ENCODE measurements at places on chromosomes 3 and 15.

DNA sequence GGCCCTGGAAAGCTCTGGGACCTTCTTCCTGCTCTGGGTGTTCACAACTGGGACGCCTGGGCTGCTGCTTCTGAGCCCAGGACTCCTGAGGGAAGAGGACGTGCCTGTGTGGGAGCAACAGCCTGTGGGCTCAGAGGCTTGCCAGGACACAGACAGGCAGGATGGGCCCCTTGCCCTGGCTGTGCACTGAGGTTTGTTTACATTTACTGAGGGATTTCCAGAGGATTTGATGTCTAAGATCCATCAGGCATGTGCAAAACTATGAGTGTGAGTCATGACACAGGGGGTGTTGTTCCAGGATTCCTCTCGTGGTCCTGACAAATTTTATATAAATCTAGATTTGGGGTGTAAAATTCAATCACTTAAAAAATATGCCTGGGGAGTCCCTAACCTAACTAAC is 10.6 kb downstream of the CCR9 start:
- DNase-seq: no peak

DNA sequence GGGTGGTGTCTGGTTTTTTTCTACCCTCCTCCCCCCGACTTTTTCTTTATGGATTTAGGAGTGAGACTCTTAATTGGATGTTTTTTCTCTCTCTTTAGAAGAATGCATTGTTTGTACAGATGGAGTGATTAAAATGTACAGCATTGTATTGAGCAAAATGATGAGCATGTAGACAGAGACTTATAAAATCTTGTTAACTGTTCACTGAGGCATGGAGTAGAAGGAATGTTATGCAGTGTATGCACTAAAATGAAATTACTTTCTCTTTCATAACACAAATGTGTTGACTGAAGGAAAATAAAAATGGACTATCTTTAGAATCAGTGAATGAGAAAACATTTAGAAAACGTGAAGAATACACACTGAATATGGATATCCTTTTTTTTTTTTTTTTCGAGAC is 39.8 kb downstream of the ZFAND6 start:
- no peak for DNase-seq

GRCh38 chr3:129383292-129383860 is 45.1 kb downstream of the EFCAB12 start:
- DNase-seq: peak; percentile 26

- DNase-seq: no peak
Observed at GRCh38 chr3:61108247-61109019, 142.8 kb downstream of the FHIT start.

GRCh38 chr15:28954466-28955159 is 68.8 kb downstream of the APBA2 start:
- no peak for DNase-seq

GRCh38 chr15:56964182-56964581 is 45.7 kb downstream of the TCF12 start:
- no peak for DNase-seq

- no peak for DNase-seq
Observed at GRCh38 chr3:185316740-185317412, 46.1 kb upstream of the MAP3K13 start.

DNA sequence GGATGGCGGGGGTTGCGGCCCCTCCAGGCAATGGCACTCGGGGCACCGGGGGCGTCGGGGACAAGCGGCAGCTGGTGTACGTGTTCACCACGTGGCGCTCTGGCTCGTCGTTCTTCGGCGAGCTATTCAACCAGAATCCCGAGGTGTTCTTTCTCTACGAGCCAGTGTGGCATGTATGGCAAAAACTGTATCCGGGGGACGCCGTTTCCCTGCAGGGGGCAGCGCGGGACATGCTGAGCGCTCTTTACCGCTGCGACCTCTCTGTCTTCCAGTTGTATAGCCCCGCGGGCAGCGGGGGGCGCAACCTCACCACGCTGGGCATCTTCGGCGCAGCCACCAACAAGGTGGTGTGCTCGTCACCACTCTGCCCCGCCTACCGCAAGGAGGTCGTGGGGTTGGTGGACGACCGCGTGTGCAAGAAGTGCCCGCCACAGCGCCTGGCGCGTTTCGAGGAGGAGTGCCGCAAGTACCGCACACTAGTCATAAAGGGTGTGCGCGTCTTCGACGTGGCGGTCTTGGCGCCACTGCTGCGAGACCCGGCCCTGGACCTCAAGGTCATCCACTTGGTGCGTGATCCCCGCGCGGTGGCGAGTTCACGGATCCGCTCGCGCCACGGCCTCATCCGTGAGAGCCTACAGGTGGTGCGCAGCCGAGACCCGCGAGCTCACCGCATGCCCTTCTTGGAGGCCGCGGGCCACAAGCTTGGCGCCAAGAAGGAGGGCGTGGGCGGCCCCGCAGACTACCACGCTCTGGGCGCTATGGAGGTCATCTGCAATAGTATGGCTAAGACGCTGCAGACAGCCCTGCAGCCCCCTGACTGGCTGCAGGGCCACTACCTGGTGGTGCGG is 1.9 kb downstream of the CHST2 start:
- no peak for DNase-seq

- DNase-seq: no peak
Observed at GRCh38 chr3:109098079-109098644, 19.8 kb downstream of the MORC1 start.

DNA sequence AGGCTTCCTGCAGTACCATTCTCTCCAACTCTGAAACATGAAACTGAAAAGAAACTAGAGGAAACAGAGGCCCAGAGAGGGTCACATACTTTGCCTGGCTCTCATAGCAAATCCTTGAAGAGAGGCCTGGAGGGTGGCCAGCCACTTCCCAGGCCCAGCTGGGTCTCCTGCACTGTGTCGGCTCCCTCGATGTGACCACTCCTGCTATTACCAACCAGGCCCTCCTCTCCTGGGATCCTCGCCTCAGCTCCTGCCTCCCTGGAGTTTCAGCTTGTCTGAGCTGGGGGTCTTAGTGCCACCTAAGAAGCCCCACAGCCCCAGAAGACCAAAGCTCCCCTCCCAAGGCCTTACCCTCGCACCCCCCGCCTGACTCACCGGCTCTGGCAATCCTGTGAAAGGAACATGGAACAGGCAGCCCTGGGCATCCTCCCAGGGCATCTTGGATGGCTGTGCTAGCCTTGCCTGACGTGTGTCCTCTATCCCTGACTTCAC is 4.6 kb downstream of the LOXL1 start:
- peak; percentile 23 for DNase-seq

DNA sequence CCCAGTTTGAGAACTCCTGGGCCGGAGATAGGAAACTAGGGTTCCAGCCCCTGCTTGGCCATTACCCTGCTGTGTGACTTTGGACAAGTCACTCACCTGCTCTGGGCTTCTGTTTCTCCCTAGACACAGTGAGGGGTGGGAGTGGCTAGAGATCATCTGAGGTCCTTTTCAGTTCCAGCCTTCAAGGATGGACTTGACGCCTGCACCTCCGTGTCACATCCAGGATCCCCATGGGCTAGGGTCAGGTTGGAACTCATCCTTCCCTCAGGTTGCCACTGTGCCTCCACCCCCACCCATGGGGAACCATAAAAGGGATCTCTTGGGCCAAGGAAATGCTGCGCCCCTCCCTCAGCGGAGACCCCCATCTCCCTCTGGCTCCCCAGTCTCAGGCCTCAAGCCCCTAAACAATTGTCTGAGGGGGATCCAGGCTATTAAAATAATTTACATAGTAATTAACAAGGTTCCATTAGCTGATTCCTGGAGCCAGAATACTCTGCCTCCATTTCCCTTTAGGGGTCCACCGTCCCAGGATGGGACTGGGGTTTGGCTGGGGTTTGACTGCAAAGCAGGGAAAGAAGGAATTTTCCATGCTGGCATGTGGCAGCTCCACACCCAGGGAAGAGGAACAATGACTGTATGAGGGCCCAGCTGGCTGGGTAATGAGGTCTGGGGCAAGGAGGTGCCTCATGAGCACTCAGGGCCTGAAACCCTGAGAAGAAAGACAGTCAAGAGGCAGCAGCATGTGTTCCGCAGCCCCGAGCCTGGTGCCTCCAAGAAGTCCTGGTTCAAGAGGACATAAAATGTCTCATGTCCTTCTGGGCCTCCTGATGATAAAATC is 177.7 kb downstream of the SMAD6 start:
- no peak for DNase-seq

- no peak for DNase-seq
Observed at GRCh38 chr15:63735449-63735848, 98.3 kb downstream of the HERC1 start.

DNA sequence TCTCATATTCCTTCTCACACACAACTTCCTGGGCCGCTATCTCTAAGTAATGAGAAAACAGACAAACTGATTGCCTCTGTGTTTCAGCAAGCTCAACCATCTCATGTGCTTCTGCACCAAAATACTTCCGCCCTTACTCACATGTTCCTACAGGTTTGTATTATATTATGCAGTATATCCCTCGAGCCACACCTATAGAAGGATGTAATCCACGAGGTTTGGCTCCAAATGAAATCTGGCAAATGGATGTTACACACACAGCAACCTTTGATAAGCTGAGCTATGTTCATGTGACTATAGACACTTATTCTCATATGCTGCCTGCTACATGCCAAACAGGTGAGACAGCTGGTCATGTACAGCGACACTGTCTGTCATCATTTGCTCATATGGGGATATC is 22.6 kb downstream of the CCRL2 start:
- no peak for DNase-seq
